GM23248 (cell line): ENCODE measurements at places on chromosomes 5 and 9.

- DNase-seq = peak; percentile 65
Measured at GRCh38 chr5:153896701-153897100, 142.0 kb downstream of the FAM114A2 start.

- peak; percentile 87 for DNase-seq
Measured at GRCh38 chr5:141182248-141182647, at the start of gene PCDHB16. PCDHB16 (plus strand) TSS chr5:141182387; CDS start chr5:141182560, 173 bp downstream.

- no peak for DNase-seq
Measured at GRCh38 chr5:181086026-181086883, 44.7 kb downstream of the OR2V1 start.

DNA sequence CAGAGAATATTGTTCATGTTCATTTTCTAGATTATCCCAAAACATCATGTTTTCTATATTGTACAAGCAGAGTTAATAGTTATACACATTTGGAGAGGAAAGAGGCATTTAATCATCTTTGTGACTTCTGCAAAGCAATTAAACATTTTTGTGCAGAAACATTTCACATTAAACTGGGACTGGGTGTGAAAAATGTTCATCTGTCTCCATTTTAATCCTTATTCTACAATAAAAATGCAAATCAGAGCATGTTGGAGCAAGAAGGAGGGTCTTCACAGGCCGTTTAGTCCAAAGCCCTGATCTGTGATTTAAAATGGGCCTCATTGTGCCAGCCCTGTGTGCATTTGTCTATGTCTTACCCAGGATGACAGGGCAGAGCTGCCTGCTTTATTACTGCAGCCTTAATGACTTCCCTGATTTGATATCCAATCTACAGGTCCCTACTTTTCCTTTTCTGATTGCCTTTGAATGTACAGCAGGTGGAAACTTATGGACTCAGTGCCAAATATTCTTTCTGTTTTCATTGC is 183.5 kb downstream of the CAVIN4 start:
- DNase-seq = no peak

GRCh38 chr9:123105490-123105889 is 72.0 kb downstream of the GPR21 start:
- DNase-seq = no peak

GRCh38 chr5:58133216-58133615 is 326.7 kb downstream of the PLK2 start:
- DNase-seq = no peak

- DNase-seq = no peak
Measured at GRCh38 chr5:180631549-180632383, 17.6 kb downstream of the FLT4 start.

DNA sequence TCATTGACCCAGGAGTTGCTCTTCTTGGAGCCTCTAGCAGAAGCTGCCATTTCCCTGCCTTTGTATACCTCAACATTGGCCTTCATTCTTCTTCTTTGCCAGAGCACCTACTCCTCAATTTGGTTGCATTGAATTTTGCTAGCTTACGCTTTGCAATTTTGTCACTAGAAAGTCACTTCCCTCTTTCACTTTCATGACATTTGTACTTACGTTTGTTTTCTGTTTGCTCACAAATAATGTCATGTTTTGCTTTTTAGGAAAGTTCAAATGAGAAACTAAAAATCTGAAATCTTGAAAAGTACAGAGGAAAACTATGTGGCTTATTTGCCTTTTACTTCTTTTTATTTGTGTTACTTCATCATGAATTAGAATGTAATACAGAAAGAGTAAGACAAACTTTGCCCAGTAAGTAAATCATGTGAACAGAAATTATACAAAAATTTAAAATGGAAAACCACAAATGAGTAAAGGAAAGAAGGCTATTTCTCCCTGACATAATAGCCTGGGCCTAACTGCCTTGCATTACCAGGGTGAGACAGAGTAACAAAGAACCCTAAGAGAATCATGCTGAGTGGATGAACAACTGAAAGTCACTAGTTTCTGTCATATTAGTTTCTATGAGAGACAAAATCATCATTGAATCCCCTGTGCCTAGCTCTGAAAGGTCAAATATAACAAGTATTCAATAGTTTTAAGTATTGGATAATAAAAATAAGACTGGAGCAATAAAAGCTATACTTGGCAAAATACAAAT is 7.4 kb upstream of the IFNA1 start:
- DNase-seq = no peak

- DNase-seq = peak; percentile 16
Measured at GRCh38 chr9:109168170-109168569, 1.1 kb upstream of the FRRS1L start.

DNA sequence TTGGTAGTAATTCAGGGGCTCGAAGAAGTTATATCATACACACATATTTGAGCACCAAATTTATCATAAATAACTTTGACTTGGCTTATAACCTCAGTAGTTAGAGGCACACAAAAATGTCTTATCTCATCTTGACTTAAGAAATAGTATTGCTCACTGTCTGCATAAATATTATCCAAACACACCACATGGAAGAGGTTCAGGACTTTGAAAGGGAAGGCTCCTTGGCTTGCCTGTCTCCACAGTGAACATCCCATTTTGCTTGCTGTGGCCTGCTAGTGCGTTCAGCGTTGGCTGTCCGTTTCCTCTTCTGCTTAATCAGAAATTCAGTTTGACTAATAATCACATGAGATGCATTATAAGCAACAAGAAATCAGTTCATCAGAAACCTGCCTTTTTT is 13.9 kb downstream of the GRXCR2 start:
- DNase-seq = peak; percentile 10

GRCh38 chr9:99126312-99126711 is 21.4 kb downstream of the TGFBR1 start:
- peak; percentile 47 for DNase-seq

DNA sequence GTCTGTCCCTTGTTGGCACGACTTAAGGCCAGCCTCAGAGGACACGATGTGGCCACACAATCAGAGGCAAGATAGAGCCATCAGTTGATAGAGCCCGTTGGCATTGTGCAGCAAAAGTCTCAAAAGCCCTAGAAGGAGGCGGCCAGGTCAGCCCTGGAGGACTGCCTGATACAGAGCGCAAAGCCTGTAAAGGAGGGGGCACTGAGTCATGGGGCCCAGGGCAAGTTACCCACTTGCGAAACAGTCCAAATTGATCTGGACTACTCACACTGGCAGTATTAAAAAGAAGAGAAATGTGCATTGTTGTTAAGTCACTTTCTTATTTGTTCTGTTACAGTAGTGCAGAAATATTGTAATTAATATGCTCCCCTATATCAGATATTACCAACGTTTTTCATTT is 51.5 kb downstream of the KLF9 start:
- peak; percentile 51 for DNase-seq

DNA sequence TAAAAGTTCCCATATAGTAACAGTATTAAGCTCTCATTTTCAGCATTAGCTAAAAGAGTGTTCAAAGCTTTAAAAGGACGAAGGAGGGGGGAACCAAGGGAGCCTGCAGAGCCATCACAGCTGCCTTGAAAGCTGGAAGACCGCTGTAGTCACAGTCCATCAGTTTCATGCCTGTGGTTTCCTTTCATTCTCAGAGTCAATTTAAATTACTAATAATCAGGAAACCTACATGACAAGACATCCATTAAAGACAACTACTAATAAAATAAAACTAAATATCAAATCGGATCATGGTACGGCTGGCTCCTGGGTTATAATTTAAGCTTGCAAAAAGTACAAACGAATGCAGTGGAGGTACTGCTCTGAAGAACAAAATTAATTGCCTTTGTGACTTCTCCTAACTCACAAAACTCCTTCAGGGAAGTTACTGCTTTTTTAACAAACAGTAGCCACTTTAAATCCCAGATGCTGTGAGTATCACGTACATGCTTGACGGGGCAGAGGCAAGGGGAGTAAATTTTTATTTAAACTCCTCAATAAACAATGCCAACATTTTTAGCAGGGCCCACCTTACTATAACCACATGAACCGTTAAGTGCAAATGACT is 213.5 kb downstream of the DENND1A start:
- DNase-seq = no peak

DNA sequence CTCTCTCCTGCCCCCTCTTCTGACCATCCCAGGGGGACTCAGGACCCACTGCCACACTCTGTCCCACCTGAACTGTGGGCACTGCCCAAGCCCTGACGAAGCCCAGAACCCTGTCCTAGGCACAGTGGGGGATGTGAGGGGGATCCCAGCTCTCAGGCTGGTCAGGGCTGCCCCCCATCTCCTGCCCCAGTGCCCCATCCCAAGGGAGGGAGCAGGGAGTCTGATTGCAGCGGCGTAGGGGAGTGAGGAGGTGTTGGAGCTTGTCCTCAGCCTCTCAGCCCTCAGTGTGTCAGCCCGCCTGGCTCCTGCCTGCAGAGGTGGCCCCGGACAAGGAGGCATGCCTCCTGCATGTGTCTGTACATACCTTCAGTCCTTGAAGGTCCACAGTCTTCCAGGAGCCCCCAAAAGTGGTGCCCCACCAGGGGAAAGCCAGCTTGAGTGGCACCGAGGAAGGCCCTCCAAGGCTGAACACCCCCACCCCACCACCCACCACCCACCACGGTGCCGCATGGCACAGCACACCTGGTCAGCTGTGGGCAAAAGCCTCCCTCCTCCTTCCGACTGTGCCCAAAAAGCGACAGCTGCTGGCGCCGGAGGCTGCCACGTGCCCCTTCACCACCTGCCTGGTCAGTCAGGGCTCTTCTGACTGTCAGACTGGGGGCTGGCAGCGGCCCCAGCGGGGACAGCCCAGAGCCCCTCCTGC is 930 bp downstream of the SARDH start:
- no peak for DNase-seq

- peak; percentile 14 for DNase-seq
Measured at GRCh38 chr5:72895758-72896157, 60.1 kb upstream of the FCHO2 start.

DNA sequence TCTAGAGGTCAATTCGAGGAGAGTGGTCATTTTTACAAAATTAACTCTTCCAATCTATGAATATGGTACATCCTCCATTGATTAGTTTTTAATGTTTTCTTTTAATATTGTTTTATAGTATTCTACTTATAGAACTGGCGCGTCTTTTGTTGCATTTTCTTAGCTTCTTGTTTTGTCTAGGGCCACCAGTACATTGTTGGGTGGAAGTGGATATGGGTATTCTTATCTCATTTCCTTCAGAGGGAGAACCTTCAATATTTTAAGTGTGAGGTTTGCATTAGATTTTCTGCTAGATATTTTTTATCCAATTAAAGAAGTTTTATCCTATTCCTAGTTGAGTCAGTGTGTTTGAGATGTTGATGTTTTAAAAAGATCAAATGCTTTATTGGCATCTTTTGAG is 69.8 kb downstream of the RPS23 start:
- no peak for DNase-seq

GRCh38 chr9:125407974-125408900 is 146.6 kb downstream of the GAPVD1 start:
- DNase-seq = peak; percentile 88

DNA sequence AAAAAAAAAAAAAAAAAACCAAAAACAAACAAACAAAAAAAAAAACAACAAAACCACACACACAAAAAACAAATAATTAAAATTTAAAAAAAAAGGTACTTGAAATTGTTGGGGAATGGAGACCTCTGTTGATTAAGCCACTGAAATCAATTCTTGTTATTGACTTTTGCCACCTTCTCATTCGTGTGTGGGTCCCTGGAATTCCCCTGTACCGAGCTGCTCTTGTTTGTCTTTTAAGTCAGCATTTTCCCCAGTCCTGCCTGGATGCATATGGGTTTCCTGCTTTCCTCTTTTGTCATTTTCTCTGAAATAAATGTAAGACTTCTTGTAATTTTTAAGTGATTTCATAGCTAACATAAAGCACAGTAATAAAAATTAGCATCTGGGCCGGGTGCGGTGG is 45.5 kb downstream of the GPBP1 start:
- no peak for DNase-seq

- peak; percentile 75 for DNase-seq
Measured at GRCh38 chr9:123893831-123894460, 36.0 kb downstream of the DENND1A start.

DNA sequence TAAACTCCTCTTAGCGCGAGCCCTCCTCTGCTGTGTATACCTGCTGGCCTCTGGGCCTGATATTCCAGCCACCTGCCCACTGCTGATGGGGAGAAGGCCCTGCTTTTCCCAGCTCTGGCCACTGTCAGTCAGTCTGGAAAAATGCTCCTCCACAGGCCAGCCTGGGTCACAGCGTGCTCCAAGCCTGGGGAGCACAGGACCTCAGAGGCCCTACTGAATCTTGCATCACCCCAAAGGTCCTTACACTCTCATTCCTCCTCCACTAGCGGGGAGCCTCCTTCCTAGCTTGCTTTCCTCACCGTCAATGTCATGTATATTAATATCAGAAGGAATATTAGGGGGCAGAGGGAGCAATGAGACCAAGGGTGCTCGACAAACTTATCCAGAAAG is 73.7 kb downstream of the SHB start:
- no peak for DNase-seq

GRCh38 chr9:126198854-126199253 is 127.8 kb upstream of the MVB12B start:
- DNase-seq = no peak

- DNase-seq = no peak
Measured at GRCh38 chr9:270657-271237, 56.1 kb downstream of the DOCK8 start.

DNA sequence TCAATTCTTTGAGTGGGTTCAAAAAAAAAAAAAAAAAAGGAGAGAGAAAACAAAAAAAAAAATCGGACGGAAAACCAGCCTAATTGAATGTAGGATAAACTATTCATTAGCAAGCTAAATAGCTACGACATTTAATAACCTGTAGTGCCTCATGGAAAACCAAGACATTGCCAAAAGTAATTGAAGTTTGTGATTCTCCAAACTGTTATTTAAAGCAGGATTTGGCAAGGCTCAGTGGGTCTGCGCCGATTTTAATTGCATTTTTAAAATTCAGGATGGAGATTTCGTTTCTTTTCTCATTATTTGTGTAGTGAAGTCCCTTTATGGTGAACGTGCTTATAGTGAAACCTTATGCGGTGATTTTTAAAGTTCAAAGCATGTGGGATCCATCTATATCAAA is 127.2 kb upstream of the NFIB start:
- no peak for DNase-seq

DNA sequence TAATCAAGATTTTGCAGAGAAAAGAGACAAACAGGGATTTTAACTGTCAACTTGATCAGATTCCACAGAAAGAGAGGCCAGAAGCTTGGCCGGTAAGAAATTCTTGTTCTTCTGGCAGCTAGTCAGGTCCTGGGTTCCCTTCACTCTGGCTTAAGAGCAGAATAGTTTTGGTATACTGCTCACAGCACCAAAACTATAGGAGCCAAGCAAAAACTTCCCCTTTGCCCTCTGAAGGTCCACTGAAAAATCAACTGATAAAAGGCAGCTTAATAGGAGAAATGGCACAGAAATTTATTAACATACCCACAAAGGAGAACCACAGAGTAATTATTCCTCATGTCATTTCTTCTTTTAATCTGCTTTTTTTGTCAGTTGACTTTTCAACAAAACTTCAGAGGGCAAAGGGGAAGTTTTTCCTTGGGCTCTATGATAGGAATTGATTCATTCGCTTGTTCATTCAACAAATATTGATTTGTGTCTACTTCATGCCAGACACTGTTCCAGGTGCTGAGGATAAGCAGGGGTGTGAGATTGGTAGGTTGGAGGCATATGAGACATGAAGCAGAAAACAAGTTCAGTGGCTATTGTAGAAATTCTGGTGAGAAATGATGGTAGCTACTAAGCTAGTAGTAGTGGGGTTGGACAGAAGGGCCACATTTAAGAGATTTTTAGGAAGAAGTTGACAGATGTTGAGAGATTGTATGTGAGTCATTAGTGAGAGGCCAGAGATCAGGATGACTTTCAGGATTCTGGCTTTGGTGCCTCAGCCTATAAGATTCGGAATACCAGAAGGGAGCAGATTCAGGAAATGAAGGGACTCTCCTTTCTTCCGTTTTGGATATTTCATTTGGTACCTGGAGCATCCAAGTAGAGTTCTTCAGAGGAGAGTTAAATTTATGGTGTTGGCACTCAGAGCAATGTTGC is 20.6 kb upstream of the NNT start:
- DNase-seq = no peak
